ENCODE measurements at places on chromosomes 6 and 20.

GRCh38 chr6:138497286-138497685 is 2.0 kb downstream of the NHSL1 start:
- no peak for DNase-seq

DNA sequence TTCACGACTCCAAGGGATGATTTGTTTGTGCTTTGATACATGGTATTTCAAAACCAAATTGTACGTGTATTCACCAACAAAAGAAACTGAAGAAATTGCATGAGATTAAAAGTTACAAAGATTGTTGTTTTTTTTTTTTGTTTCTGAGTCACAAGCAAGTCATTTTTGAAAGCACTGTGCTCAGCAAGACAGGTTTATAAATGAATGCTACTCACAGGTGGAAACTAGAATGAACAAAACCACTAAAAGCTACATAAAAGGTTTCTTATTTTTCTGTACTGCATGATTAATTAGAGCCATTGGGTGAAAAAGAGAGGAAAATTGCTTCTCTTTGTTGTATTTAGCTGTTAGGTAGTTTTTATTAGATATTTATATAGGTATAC is 90.2 kb upstream of the RIPOR2 start:
- DNase-seq, result no peak

DNA sequence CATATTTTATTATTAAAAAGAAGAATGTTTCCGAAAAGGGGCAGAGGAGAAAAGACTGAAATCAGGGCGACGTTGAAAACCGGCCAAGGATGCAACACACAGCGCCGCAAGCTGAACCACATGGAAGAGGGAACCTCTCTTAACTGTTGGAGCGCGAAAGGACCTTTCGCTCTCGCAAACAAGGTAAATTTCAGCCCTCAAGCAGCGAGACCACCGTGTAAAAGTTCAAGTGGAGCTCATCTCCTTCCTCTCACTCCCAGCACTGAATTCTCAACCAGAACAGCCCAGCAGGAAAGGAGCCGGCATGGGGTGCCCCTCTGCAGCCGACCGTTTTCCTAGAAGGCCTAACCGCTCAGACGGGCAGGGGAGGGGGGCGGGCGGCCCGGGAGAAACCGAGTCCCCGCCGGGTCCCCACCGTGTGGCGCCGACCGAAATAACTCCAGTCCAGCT is 621 bp downstream of the GPR63 start:
- no peak for DNase-seq

DNA sequence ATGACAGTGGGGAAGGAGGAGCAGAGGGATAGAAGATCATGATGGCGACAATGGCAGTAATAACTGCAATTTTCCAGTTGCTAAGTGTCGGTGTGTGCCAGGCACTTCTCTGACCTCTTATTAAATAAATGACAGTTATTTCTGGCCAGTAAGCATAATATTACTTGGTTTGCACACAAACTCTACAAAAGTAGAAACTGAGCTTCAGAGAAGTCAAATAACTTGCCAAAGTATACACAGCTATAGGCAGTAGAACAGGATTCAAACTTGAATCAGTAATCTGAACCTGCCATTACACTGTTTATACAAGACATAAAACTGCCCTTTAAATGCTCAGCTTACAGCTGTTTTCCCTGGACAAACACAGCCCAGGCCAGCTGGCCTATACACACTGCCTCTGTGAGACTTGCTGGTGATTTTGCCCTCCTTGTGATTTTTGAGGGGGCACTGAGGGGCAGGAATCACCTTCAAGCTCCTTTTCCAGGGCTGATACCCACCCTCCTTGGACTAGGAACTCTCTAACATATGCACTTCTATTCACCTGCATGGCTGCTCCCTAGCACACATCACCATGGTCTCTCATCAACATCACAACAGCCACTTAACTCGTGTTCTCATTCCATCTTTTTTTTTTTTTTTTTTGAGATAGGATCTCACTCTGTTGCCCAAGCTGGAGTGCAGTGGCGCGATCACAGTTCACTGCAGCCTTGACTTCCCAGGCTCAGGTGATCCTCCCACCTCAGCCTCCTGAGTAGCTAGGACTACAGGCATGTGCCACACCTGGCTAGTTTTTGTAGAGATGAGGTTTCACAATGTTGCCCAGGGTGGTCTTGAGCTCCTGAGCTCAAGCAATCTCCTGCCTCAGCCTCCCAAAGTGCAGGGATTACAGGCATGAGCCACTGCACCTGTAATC is 63.6 kb downstream of the SLC23A2 start:
- DNase-seq, result no peak

DNA sequence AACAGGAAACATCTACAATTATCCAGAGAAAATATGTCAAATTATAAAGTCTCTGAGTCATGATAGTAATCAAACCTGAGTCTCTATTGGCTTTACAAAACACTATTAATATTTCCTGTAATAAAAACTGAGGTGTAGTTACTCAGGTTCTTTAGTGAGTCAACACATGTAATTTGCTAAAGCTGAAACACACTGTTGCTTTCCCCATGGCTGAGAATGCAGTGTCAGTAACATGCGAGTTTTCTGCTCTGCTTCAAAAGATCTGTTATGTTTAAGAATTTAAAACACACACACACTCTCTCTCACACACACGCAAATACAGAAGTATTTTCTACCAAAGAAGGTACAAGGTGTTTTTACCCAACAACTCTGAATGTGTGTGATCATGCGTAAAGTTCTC is 38.6 kb downstream of the ATXN1 start:
- no peak for DNase-seq

GRCh38 chr6:166258854-166259276 is 49.3 kb downstream of the PRR18 start:
- peak; percentile 22 for DNase-seq

GRCh38 chr6:139291813-139292619 is at the start of gene TXLNB:
TXLNB (minus strand) TSS chr6:139291998; CDS start chr6:139288899, 3,099 bp downstream.
- peak; percentile 37 for DNase-seq

- no peak for DNase-seq
Observed at GRCh38 chr6:159998538-159998937, 29.7 kb downstream of the IGF2R start.

- DNase-seq, result no peak
Observed at GRCh38 chr6:43715056-43715788, 27.6 kb upstream of the MRPS18A start.

GRCh38 chr6:154509421-154510143 is 903 bp downstream of the CNKSR3 start:
- DNase-seq, result no peak

- no peak for DNase-seq
Observed at GRCh38 chr20:59598625-59599310, 5.6 kb upstream of the PHACTR3 start.

- DNase-seq, result no peak
Observed at GRCh38 chr6:16674801-16675392, 86.4 kb downstream of the ATXN1 start.

GRCh38 chr20:35994994-35995453 is 26.6 kb downstream of the CNBD2 start:
- peak; percentile 65 for DNase-seq

DNA sequence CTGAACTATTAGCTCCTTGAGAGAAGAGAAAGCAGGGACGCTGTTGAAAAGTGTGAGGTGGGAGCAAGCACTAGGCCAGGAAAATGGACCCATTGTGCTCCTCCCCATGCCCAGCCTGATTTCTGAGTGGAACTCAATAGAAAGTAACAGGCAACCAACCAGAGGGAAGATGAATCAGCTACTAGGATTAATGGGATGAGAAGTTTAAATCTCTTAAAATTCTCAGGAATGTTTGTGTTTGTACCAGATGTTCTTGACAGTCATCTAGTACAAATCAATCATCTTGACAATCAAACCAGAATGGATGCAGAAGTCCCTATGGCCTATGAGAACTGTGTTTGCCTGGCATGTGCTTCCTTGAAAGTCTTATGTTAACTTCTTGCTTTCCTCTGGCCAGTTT is 48.9 kb downstream of the HDDC2 start:
- no peak for DNase-seq

GRCh38 chr6:145087034-145087433 is 648.3 kb downstream of the EPM2A start:
- DNase-seq, result no peak

DNA sequence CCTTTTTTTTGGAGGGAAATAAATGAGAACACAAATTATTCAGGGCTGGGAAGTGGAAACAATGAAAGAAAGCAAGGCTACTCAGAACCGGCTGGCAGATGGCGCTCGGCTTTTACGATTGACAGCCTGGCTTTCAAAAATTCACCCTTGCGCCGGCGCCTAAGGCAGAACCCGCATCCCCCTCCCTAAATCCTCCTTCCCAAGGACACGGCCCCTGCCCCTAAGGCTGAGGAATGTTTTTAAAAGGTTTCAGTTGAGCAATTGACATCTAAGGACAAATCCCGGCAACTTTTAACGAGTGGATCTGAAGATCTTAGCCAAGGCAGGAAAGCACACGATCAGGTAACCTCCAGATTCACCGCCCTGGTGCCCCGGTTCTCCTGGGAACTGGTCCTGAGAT is 16.3 kb downstream of the GNAS start:
- no peak for DNase-seq

- DNase-seq, result no peak
Observed at GRCh38 chr6:90586546-90586835, 381 bp downstream of the MAP3K7 start.

DNA sequence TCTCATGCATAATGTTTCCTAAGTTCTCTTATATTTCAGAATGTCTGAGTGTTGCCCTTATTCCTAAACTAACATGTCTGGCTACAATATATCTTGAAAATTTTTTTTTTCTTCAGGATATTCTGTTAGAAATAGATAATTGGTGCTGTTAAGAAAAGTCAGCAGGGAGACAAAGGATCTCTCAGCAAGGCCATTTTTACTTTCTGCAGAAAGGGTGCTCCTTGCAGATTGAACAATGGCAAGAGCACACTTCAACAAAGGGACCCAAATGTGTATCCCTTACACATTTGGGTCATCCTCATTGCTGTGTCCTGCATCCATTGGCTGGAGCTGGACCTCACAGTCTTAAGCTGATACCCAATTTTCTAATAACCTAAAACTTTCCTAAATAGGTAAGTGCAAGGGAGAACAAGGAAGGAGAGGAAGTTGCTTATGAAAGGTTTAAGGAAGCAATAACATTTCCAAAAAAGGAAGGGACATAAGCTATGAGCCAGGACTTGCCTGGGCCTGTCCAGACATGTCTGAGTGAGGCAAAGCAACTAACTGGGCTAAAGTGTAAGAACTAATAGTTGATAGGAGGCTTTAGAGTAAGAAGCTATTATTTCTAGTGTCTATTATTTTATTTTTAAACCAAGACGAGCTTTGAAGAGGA is 429.6 kb downstream of the BCKDHB start:
- DNase-seq, result no peak

DNA sequence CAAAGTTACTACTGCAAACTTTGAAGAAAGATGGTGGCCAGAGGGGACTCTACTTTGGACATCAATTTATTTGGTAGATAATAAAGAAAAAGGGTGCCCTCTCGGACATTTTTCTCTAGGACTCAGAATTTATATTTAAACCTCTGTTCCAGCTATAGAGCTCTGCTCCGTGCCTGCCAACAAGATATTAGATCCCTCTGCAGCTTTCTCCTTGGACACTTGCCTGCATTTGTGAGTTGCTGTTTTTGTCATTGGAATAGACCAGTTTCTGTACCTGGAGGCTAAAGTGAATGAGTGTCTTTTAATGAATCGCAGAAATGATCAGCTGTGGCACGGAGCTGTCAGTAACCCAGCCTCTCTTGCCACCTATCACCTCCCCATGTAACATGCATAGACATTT is 253.5 kb downstream of the NRN1 start:
- DNase-seq, result no peak

DNA sequence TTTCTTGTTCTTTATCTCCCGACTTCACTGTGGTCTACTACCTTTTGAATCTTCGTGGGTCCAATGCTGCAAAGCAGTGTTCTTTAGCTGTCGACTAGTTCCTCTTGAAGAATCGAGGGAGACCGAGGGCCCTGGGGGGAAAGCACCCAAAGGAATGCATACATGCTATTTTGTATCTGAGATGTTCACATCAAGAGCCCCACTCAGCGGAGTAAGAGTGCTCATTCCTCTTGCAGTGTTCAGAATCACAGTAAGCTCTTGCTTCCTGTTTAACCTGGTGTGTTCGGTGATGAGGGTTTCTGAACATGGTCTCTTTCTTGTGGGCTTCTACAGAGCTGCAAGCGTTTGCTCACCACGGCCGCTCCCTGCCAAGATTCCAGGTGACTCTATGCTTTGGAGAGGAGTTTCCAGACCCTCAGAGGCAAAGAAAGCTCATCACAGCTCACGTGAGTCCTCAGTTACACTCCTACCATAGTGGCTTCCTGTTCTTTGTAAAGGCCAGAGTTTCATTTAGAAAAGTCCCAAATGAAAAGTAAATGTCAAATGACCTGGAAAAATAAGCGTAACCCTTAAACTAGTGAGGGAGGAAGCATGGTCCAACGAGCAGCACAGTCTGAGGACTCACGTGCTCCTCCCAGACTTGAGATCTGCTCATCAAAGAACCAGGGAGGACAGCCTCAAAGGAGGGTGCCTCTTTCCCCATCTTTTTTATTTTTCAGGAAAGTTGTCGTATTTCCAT is 13.3 kb downstream of the IRF4 start:
- DNase-seq, result no peak

GRCh38 chr6:163825033-163825432 is 410.5 kb downstream of the QKI start:
- DNase-seq, result no peak

DNA sequence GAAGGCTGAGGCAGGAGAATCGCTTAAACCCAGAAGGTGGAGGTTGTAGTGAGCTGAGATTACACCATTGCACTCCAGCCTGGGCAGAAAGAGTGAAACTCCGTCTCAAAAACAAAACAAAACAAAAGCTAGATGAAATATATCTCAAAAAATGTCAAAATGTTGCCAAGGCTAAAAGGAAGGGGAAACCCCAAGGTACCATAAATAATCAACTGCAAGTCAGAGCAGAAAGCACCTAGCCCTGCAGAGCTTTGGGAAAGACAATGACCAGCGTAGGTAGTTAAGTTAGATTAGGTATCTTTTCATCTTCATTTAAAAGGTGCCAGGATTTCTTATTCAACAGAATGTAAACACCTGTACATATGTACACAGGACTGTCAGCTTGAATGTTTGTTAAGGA is 33.0 kb downstream of the AKIRIN2 start:
- no peak for DNase-seq

DNA sequence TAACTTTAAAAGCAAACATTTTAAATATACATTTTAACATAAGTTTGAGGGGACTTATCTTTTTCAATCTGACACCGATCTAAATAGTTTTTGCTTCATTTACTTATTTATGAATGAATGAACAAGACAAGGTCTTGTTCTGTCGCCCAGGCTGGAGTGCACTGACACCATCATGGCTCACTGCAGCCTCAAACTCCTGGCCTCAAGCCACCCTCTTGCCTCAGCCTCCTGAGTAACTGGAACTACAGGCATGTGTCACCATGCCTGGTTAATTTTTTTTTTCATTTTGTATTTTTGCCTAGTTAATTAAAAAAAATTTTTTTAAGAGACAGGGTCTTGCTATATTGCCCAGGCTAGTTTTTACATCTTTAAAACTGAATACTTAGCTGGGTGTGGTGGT is 25.4 kb downstream of the FBXO9 start:
- no peak for DNase-seq

GRCh38 chr6:27505209-27506027 is 32.5 kb upstream of the ZNF184 start:
- DNase-seq, result peak; percentile 2

GRCh38 chr20:43508604-43509040 is 1.1 kb downstream of the L3MBTL1 start:
- DNase-seq, result no peak

GRCh38 chr20:46259260-46259859 is 48.9 kb downstream of the CDH22 start:
- DNase-seq, result no peak

- no peak for DNase-seq
Observed at GRCh38 chr20:36830791-36831691, 44.9 kb upstream of the TLDC2 start.

- DNase-seq, result no peak
Observed at GRCh38 chr20:60200305-60200918, 242.2 kb downstream of the CDH26 start.

Data from activated CD4-positive, CD25-positive, alpha-beta regulatory T cell (primary cell).